KG1 (cell line): ENCODE measurements at places on chromosomes 5 and 9.

DNA sequence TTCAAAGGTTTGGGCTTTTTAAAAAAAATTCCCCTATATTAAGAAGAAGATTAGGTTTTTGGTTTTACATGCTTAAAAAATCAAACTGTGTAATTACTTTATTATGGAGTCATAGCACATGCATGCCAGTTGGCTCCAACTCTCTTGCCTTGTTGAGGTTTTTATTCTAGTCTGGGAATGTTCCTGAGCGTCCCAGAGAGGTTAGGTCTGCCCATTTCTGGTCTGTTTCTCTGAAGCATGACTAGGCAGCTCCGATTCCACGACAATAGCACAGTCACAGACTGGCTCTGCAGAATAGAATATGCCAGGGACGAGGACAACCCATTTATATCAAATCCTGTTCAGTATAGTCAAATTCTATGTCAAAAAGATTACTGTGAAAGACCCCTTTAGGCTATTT lies 217.0 kb downstream of the PCSK5 start:
- DNase-seq: no peak

GRCh38 chr5:135709208-135709575 lies 125.3 kb upstream of the SLC25A48 start:
- no peak for DNase-seq

GRCh38 chr9:127897193-127897692 lies 2.2 kb downstream of the ST6GALNAC6 start:
- no peak for DNase-seq

DNA sequence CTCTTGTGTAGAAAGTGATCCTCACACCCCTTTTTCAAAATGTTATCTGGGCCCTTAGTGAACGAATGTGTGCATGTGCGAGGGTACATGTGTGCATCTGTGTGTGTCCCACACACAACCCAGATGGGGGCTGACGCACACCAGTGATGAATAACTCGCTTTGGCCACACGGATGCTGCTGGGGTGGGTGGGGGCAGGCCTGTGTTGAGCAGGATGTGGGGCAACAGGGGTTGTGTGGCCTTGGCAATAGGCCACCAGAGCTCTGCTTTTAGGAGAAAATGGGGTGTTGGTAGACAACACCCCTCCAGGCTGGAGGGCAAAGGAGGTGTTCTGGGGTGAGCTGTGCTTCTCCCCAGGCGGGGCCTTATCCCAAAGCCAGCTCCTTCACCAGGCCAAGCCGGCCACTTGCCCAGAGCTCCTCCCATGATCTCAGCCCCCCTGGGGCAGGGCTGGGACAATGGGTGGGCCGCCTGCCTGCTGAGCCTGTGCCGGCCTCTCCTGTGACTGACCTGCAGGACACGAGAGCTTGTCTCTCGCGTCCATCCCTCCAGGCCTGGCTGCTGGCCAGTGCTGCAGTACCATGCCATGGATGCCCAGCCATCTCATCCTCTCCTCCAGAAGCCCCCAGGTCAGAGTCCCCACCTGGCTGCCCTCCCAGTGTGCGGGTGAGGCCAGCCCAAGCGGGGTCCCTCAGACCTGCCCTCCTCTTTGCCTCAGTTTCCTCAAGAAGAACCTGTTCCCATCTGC lies 1.7 kb downstream of the DBN1 start:
- no peak for DNase-seq

DNA sequence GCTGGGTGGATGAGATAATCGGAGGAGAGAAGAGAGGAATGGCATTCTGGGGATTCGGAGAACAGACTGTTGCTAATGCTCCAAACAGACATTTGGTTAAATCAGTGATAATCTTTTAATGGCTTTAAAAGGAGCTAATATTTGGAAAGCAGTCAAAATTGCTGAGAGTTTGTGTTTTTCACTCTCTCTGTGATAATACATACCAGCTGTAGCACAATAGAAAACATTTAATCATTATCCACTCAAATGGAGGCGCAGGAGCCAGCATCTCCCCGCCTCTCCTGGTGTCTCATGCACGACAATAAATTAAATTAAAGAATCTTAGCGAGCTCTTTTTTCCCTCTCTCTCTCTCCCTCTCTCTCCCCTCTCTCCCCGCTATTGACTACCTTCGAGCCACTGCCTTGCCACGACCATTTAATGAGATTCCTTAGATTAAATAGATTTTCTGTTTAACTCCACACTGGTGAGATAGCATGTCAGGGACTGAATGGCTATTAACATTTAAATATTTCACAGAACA lies 268.6 kb upstream of the MVB12B start:
- DNase-seq: no peak

DNA sequence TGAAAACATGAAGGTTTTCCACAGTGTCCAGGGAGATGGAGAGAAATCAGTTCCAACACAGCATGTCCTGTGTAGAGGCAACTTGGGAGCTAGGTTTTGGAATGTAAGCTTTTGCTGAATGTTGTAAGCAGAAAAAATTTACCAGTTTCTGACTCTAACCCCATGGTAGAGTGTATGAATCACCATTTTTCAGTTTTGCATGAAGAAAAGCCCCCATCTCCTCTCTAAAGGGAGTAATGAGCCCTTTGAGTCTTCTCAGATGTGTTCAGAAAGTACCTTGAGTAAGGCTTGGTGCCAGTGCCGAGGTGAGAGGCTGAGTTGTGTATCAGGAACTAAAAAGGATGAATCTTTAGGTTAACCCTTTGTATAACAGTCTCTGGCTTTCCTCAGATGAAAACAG lies 96.2 kb downstream of the ADRB2 start:
- DNase-seq: no peak

DNA sequence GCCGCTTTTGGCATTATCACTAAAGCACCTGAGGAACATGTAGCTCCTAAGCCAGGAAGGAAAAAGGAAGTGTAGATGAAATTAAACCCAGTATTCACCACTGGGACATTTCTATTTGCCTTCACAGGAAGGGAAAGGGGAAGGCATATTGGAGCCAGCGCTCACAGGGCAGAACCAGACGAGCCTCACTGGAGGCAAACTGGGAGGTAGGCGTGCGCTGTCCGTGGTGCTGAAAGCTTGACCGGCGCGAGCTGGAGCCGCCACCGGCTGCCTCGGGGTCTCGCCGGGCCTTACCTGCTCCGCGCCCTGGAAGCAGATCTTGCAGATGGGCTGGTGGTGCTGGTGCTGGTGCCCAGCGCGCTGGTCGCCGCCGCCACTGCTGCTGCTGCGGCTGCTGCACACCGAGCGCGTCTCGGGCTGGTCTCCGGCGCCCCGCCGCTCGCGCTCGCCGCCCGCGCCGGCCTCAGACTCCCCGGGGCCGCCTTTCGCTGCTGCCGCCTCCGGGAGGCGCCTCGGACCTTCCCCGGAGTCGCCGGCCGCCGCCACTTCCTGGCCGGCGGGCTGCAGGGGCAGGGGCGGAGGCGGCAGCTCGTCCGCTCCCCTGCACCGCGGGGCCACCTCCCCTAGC lies 732 bp downstream of the MARCHF11 start:
- DNase-seq: peak; percentile 4

- no peak for DNase-seq
These were observed 93.4 kb downstream of the RXRA start for GRCh38 chr9:134419684-134420076.

DNA sequence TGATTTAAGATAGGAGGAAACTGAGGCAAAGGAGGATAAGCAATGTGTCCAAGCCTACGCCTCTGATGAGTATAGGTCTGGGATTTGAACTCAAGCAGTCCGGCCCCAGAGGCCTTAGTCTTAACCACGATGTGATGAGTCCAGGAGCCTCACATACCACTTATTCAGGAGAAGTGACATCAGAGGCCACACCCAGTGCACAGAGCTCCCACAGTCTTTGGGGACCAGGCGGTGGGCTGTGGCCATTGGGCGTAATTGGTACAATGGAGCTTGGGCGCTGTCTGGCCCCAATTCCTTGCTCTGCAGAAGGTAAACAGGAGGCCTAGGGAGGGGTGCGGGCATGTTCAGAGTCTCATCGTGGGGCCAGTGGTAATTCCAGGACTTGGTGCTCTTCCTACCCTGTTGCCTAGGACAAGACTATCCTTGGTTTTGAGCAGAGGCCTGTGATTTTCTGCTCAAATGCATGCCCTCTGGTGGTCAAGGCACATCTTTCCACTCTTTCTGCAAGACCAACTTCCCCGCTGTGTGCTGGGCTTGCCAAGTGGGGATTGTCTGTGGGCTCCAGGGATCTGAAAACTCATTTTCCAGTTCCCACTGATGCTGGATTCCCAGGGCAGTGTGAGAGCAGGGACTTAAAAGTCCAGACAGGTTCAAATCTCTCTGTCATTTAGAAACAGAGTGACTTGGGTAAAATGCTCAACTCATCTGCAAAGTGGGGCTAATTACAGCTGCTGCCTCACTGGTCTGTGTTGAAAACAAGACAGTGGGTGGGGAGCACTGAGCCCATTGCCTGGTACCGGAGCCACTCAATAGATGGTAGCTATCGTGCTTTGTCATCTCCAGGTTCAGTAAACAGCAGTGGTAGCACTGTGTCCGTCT lies 15.8 kb downstream of the NDST1 start:
- no peak for DNase-seq

DNA sequence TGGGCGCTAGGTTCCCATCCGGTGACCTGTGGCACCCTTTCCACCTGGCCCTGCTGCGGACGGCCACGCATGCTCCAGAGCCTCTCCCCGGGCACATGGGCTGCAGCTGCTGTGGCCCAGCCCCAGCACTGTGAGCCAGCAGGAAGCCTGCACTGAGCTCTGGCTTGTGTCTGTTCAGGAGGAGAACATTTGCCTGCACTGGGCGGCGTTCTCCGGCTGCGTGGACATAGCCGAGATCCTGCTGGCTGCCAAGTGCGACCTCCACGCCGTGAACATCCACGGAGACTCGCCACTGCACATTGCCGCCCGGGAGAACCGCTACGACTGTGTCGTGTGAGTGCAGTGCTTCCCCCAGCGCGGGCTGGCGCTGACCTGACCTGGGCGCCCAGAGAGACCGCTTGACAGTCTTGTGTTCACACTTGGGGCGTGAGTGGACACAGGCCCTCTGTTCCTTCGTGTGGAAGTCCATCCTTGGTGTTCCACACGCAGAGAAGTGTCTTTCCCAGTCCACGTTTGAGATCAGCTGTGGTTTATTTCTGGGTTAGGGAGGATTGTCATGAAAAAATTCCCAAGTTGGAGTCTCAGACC lies 66.2 kb upstream of the CACNA1B start:
- no peak for DNase-seq

GRCh38 chr9:88278036-88278435 lies 110.2 kb upstream of the SPIN1 start:
- DNase-seq: no peak

- DNase-seq: no peak
These were observed 160.1 kb downstream of the DOCK8 start for GRCh38 chr9:374736-375135.

- no peak for DNase-seq
These were observed 81.1 kb downstream of the PLK2 start for GRCh38 chr5:58378613-58379390.

GRCh38 chr9:15231788-15232635 lies 75.0 kb downstream of the TTC39B start:
- no peak for DNase-seq
